ENCODE measurements at places on chromosomes 11 and 22.

DNA sequence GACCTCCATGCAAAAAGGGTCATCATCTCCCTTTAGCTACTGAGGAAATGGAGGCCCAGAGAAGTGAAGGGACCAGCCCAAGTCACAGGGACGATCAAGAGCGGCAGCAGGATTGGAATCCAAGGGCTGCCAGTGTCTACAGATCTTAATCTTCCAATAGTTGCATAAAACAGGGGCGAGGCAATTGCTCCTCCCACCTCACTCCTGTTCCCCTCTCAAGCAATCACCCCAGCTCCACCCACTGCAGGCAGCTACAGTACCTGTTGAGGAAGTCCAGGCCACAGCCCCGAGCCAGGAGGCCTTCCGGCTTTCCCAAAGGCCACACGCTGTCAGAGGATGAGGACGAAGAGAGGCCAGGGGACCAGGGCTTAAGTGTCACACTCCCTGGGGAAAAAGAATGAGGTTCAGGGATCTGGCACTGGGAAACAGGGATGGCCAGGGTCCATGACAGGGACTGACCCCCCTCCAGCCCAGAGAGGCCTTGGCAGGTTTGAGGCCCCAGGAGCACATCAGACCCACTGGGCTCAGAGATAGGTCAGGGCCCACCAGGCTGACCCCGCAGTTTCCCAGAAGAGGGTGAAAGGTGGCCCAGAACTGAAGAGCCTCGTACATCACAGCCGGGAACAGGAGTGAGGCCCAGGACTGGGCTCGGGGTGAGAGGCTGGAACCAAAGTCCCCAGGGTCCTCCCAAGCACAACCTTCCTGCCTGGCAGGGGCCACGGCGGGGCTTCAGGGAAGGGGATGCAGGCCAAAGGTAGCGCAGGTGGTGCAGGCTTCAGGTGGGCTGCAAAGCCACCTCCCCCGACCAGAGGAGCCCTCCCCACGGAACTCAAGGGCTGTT is 16.4 kb upstream of the MFNG start:
- no peak for DNase-seq

- DNase-seq = no peak
These were observed 65.5 kb downstream of the BMAL1 start for GRCh38 chr11:13343067-13343466.

DNA sequence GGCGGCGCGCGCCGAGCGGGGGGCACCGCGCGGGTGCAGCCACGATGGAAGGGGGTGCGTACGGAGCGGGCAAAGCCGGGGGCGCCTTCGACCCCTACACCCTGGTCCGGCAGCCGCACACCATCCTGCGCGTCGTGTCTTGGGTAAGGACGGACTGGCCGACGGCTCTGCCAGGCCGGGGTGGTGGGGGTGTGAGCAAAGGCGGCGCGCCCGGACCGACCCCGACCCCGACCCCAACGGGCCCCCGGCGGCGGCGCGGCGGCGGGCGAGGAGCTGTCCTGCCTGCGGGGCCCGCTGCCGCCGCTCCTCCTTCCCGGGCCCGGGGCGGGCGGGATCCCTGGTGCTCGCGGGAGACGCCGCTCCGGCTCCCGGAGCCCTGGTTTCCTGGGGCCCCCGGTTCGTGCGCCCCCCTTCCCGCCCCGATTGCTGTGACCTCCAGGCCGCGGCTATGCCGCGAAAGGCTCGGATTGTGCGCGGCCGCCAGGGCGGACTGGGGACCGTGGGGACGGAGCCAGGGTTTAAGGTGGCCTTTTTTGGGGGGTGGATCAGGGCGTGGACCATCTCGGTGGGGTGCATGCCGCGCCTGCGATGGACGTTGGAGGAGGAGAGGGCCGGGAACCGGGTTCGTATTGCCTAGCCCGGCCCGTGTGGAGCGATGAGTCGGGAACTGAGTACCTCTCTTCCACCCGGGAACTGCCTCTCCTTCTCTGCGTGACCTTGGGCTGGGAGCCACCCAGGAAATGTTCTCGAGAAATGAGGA is at the start of gene SYNGR1:
TSS of gene SYNGR1 (plus strand) at position 25 of the 760 bp plus-strand sequence. CDS start at position 45, 20 bp downstream.
- DNase-seq = no peak

- no peak for DNase-seq
These were observed 181.5 kb upstream of the ZBED5 start for GRCh38 chr11:11039208-11039965.

- peak; percentile 57 for DNase-seq
These were observed 9.0 kb downstream of the FAM118A start for GRCh38 chr22:45318558-45319323.

GRCh38 chr11:17763244-17763643 is 28.7 kb downstream of the KCNC1 start:
- no peak for DNase-seq

GRCh38 chr11:16299390-16299789 is 57.0 kb downstream of the SOX6 start:
- no peak for DNase-seq

- peak; percentile 9 for DNase-seq
These were observed 139.5 kb upstream of the TIMP3 start for GRCh38 chr22:32661737-32662586.

DNA sequence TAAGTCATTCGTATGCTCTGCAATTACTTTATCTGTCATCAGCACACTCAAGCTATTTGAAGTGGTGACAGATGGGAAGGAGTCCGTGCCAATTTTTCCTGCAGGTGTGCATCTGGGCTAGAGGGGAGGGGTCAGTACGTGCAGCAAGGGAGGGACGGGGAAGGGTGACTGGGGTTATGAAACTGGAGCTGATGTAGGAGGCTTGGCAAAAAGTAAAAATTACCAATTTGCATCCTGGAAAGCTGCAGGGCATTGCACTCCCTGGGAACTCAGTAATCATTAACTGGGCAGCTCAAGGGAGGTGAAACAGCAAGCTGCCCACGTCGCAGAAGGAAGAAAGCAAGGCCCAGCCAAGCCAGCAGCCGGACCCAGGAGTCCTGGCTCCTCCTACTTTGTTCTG is 87.1 kb upstream of the TMEM45B start:
- DNase-seq = no peak

GRCh38 chr11:99987821-99988470 is 699.1 kb upstream of the ARHGAP42 start:
- no peak for DNase-seq

- no peak for DNase-seq
These were observed 1172.1 kb upstream of the RAG2 start for GRCh38 chr11:37770145-37770544.

- no peak for DNase-seq
These were observed 805 bp downstream of the GANAB start for GRCh38 chr11:62645671-62645945.

GRCh38 chr11:97506076-97506759 is 1116.4 kb downstream of the JRKL start:
- no peak for DNase-seq

DNA sequence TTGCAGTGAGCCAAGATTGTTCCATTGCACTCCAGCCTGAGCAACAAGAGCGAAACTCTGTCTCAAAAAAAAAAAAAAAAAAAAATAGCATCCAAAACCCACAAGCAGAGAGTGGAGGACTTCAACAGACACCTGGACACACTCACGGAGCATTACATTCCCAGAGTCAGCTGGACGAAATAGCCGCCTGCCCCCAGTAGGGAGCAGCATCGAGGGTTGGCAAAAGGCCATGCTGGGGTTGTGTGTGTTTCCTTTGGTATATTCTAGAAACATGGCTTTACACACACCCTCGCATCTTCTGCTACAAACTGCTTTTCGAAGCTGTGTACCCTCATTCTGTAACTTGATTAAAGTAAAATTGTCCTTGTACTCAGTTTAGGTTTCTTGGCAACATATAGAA is 5.3 kb downstream of the ADA2 start:
- DNase-seq = no peak

GRCh38 chr11:87326594-87326993 is 288.9 kb downstream of the TMEM135 start:
- no peak for DNase-seq

DNA sequence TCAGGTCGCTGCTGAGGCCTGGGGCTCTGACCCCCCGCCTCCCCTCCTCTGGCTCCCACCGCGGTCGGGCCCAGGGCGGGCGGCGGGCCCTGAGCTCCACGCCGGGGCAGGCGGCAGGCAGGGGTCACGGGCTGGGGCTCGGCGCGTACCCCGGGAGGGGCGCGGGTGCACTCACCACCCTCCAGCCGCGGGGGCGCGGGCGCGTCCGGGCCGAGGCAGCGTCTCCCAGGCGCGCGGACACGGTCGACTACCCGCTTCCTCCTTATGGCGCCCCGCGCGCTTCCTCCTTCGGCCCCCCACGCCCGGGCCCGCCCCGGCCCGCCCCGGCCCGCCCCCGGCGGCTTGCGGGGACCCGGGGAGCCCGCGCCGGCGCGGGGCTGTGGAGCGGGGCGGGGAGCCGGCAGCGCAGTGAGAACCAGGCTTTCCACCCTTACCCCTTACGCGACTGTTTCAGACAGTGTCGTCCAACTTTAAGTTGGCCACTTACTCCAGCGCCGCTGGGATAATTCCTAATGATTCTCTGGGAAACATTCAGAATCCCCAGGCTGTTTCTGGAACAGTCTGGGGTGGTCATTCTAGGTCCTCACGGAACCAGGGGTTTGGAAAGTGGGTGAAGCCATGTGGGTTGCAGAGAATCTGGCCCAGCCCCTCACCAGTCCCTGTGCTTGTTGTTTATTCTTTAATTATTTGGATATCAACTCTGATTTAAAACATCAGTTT is at the start of gene BID:
TSS of gene BID (minus strand) at position 264 of the 720 bp plus-strand sequence. CDS start 24,353 bp downstream, outside the sequence.
- DNase-seq = no peak

GRCh38 chr11:116413301-116414242 is 359.2 kb downstream of the BUD13 start:
- no peak for DNase-seq

DNA sequence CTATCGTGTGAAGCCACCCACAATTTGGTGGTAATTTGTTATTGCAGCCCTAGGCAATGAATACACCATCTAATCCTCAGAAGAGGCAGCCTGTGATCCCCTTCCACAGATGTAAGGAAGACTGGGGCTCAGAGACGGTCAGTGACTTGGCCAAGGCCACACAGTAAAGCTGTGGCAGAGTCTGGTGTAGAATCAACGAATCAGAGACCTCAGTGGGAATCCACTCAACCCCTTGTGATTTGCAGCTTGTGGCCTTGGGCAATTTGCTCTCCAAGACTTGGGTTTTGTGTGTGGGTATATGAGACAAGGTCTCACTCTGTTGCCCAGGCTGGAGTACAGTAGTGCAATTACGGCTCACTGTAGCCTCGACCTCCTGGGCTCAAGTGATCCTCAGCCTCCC is 1.9 kb downstream of the LGALS2 start:
- no peak for DNase-seq

GRCh38 chr11:14554959-14555358 is 34.8 kb upstream of the PSMA1 start:
- no peak for DNase-seq

GRCh38 chr11:95790933-95791708 is 823 bp downstream of the CEP57 start:
- DNase-seq = no peak

DNA sequence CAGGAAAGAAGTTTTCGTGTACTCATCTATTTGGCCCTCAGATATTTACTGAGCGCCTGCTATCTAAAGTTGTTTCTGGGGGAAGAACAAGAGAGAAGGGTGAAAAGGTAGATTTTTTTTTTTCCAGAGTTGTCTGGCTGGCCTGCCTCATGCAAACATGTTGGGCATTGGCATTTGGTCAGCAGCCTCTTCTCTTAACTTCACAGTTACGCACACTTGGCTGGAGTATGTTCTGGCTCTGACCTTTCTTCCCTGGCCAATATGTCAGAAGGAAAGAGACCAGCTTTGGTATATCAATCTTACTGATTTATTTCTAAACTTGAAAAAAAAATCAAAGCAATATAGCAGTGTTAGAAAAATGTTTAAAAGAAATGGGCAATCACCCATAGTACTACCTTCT is 54.2 kb upstream of the GRAMD1B start:
- DNase-seq = no peak

- peak; percentile 86 for DNase-seq
These were observed at the start of gene PNPLA3 for GRCh38 chr22:43923631-43924464. Gene PNPLA3 (plus strand): TSS chr22:43923805. CDS start chr22:43923912, 107 bp downstream.

DNA sequence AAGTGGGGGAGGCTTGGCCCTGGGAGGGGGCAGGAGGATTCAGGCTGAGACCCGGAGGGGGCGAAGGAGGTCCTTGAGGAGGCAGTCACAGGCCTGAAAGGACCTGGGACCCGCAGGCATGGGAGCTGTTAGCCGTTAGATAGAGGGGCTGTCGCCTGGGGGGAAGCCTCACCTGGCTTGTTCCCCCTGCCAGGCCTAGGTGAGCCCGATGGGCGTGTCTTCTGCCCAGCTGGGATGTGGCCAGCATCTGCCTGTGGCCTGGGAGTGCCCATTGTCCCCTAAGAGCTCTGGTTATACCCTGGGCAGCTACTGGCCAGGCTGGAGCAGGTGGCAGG is 1.8 kb upstream of the DUSP8 start:
- DNase-seq = no peak

DNA sequence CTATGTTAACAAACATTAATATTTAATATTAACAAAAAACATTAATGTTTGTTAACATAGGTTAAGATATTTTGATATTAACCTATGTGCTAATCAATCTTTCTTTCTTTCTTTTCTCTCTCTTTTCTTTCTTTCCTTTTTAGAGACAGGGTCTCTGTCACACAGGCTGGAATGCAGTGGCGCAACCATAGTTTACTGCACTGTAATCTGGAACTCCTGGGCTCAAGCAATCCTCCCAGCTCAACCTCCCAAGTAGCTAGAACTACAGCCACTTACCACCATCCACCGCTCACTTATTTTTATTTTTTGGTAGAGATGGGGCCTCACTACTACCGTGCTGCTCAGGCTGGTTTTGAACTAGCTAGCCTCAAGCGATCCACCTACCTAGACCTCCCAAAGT is 13.2 kb downstream of the SIK3 start:
- no peak for DNase-seq

GRCh38 chr11:113189909-113190667 is 124.3 kb upstream of the TTC12 start:
- DNase-seq = peak; percentile 56

GRCh38 chr11:76759092-76759491 is 24.1 kb upstream of the TSKU start:
- DNase-seq = no peak

- DNase-seq = no peak
These were observed at the start of gene TTLL12 for GRCh38 chr22:43186272-43187170. Gene TTLL12 (minus strand): TSS chr22:43187134. CDS start chr22:43187069, 65 bp downstream.

- no peak for DNase-seq
These were observed 385.5 kb upstream of the ANO5 start for GRCh38 chr11:21807350-21807749.

- DNase-seq = no peak
These were observed 70.6 kb upstream of the TTLL12 start for GRCh38 chr22:43257549-43257948.

DNA sequence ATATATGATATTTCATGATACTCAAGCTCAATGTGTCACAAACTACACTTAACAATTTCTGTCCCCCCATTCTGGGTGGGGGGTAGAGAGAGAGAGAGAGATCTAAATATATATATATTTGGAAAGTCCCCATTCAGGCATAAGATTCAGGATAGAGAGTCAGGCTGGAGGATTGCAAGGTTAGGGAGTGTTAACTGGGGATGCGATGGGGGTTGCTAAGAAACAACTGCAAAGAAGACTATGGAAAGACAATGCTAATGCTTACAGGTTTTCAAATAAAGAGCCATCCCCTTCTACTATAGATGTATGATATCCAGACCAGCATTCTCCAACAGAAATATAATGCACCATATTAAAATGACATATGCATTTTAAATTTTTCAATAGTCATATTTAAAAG is 79.2 kb upstream of the OR5AK2 start:
- DNase-seq = no peak

- DNase-seq = no peak
These were observed 504 bp upstream of the ZNF215 start for GRCh38 chr11:6925636-6926207.

Measured in amniotic stem cell (primary cell).